ENCODE measurements at places on chromosomes 6 and 20.
A peak's percentile ranks its signal among the peaks of the same experiment; 100 is the strongest.

DNA sequence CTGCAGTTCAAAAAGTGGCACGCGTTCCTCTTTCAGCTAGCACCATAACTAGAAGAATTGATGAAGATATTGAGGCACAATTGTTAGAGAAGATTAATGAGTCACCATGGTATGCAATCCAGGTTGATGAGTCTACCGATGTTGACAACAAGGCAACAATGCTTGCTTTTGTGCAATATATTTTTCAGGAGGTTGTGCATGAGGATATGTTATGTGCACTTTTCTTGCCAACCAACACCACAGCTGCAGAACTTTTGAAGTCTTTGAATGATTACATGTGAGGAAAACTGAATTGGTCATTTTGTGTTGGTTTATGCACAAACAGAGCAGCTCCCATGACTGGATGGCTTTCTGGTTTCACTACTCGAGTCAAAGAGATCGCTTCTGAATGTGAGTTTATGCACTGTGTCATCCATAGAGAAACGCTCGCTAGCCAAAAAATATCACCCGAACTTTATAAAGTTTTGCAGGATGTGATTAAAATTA, 129.3 kb upstream of the SLC24A3 start:
- no peak for DNase-seq

DNA sequence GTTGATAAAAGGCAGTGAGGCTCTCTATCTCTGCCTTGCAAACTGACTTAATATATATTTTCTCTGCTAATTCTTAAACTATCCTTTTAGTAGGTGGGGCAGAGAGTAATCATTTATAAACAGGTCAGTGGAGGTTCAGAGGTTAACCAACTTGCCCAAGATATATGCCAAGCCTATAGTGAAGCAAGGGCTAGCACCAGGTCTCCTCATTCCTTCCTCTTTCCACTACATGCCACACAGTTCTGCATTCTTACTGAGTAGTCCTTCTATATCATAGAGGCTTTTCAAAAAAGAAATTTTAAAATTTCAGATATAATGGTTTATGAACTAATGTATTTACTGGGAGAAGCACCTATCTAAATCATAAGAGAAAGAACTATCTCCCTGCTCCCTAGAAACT, 8.5 kb downstream of the ARG1 start:
- DNase-seq: no peak

DNA sequence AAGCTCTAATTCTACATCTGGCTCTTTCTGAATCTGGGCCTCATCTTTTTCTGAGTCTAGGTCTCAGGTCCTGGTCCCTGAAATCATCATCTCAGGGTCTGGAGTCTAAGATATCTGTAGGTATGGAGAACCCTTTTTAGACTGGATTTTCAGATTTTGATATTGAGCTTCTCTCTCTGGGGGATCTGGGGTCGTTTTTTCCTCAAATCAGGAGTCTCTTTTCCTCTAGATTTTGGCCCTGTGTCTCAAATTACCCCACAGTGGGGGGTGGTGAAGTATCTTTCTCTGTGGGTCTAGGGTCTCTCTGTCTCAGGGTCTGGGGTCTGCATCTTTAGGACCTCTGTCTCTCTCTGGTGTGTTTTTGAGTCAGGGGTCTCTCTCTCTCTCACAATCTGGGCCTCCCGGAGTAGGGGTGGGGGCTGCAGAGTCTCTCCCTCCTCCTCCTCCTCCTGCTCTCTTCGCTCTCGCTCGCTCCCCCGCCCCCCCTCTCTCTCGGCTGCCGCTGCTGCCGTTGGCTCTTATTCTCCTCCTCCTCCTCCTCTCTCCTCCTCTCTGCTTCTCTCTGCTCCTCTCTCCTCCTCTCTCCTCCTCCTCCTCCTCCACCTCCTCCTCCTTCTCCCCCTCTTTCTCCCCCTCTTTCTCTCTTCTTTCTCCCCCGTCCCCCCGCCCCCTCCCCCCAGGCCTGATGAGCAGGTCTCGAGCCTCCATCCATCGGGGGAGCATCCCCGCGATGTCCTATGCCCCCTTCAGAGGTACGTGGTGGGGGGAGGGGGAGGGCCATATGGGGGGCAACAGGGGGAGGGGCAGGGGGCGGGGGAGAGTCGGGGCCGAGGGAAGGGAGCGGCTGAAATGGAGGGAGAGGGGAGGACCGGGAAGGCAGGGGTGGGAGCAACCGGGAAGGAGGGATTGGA, at the start of gene SYNGAP1:
TSS of gene SYNGAP1 (plus strand) at position 486 of the 911 bp plus-strand sequence. CDS start at position 686, 200 bp downstream.
- peak; percentile 61 for DNase-seq

DNA sequence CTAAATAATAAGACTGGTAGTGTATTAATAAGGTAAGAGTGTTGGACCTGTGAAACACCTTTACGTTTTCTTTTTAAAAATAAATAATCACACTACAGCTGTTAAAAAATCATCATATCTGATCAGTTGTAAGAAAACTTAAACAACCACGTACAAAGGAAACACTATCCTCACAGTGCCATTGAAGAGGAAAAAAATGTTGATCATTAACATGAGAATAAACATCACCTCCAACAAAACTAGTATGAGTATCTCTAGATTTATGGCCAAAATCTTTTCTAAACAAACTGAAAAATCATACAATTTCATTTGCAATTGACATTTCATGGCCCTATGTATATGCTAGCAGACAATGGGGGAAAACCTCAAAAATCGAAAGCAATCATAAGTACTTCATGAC, 590 bp downstream of the EYS start:
- DNase-seq: no peak

- peak; percentile 65 for DNase-seq
Measured at GRCh38 chr6:32785781-32786533, 22.6 kb upstream of the HLA-DQB2 start.

DNA sequence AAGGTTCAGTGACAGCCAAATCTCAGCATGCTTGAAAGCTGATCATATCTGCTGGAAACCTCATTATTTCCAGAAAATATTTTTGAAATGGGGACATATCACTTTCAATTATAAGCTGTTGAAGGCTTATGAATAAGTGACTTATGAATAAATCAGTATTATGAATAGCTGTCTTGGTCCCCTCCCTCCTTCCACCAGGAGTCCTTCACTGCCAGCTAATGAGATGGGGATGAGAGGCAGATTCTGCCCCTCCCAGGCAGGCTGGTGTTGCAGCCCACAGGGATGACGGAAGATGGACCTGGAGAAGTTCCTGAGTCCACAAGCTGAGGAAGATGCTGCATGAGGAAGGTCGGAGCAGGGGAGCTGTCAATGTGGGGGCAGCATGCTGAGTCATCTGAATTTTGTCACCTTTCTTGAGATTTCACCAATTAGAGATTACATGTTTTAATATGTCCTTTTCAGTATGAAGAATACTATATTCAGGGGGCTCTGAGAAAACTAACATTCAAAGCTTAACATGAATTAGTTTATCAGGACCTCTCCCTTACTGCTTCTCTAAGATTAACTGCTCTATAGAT, 112.2 kb downstream of the DTNBP1 start:
- DNase-seq: no peak

DNA sequence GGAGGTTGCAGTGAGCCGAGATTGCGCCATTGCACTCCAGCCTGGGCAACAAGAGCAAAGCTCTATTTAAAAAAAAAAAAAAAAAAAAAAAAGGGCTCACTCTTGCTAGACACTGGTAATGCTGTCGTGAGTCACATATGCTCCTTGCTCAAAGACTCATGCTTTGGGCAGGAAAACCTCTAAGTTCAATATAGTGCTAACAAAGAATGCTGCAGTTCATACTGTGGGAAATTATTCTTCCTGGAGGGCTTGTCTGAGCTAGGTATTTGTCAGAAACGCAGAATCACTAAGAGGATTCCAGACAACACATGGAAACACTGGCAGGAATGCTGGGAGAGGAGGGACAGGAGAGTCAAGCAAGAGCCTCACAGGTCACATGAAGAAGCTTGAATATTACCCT, 2.3 kb upstream of the LYRM2 start:
- DNase-seq: peak; percentile 17

- no peak for DNase-seq
Measured at GRCh38 chr20:62905536-62906117, 20.7 kb downstream of the DIDO1 start.

DNA sequence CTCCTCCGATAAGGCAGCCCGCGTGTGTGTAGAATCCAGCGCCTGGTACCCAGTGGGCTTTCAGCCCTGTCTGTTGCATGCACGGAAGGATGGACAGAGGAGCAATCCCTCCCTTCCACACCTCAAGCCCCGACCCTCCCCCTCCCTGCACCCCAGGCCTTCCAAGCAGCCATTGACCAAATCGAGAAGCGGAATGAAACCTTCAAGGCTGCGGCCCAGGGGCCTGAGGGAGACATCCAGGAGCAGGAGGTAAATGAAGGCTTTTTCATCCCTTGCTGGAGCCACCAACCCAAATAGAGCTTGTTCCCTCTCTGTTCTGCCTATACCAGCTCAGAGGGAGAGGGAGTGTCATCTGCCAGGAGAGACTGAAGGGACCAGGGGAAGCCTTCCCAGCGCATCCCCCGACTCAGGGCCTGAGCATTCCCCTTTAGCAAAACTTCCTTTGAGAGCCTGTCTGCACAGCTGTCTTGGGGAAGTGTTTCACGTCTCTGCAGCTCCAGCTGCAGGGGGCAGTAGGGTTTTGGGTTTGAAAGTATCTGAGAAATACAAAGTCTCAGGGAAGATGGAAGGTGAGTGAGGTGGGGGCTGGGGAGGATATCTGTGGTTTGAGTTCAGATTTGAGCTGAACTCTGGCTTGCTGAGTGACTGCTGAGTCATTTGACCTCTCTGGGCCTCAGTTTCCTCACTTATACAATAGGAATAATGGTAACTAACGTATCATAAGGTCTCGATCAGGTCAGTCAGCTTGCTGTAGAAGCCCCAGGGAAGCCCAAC, 16.1 kb downstream of the FGD2 start:
- peak; percentile 33 for DNase-seq

DNA sequence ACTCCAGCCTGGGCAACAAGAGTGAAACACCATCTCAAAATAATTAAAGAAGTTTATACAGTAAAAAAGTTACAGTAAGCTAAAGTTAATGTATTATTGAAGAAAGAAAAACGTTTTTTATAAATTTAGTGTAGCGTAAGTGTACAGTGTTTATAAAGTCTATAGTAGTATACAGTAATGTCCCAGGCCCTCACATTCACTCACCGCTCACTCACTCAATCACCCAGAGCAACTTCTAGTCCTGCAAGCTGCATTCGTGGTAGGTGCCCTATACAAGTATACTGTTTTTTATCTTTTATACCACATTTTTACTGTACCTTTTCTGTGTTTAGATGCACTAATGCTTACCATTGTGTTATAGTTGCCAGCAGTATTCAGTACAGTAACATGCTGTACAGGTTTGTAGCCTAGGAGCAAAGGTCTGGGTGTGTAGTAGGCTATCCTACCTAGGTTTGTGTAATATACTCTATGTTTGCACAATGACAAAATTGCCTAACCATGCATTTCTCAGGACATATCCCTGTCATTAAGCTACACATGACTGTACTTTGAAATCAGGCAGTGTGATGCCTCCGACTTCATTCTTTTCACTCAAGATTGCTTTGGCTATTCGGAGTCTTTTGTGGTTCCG, 16.7 kb downstream of the MGME1 start:
- no peak for DNase-seq

DNA sequence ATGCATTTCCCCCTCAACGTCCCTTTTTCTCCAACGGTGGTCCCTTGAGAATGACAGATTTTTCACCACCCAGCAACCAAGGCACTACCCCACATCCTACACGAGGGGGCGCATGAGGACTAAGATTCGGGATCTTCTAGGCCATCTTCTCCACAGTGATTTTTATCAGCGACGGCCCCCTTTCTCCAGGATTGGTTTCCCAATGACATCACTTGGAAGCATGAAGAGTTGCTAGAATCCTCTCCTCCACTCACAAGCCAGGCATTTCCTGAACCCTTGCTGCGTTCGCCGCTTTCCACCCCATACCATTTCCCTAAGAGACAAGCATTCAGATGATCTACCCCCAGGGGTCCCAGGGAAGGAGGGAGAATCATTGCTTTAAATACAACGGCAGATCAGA, 252.0 kb downstream of the HIVEP2 start:
- DNase-seq: peak; percentile 94

GRCh38 chr6:48883116-48883515, 579.9 kb downstream of the MMUT start:
- no peak for DNase-seq

GRCh38 chr20:19466206-19466928, 253.9 kb downstream of the SLC24A3 start:
- no peak for DNase-seq

GRCh38 chr6:82111114-82111513, 136.4 kb downstream of the IBTK start:
- DNase-seq: no peak

DNA sequence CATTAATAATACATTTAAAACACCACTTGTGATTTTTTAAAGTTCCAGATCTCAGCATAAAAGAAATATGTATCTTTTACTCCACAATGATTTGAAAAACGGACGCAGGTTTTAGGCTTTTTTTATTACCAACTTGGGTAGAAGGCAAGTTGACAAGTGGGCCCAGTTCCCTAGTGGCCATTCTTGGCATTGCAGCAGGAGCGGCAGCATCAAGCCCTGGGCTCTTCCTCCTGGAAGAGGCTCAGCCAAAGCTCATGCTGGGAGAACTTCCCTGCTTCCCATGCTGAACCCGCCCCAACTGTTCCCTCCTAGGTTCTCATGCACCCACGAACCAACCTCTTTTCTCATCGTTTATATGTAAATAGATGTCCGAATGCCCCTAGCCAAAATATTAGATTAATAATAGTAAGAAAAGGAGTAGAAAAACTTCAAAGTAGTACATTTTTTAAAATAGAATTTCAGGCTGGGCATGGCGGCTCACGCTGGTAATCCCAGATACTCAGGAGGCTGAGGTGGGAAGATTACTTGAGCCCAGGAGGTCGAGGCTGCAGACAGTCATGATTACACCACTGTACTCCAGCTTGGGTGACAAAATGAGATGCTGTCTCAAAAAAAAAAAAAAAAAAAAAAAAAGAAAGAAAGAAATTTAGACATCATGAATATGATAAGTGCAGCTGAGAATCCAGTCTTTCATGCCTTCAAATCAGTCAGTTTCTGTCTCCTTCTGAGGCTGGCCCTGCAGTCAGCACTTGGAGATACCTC, 18.2 kb upstream of the MYB start:
- DNase-seq: peak; percentile 53

DNA sequence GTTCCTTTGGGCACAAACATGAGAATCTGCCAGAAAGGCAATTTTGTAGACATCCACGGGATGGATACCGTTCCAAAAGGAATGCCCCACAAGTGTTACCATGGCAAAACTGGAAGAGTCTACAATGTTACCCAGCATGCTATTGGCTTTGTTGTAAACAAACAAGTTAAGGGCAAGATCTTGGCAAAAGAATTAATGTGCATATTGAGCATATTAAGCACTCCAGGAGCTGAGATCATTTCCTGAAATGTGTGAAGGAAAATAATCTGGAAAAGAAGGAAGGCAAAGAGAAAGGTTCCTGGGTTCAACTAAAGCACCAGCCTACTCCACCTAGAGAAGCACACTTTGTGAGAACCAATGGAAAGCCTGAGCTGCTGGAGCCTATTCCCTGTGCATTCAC, 103.9 kb upstream of the ARG1 start:
- DNase-seq: peak; percentile 10

GRCh38 chr6:70315079-70315751, 12.3 kb upstream of the COL9A1 start:
- no peak for DNase-seq

DNA sequence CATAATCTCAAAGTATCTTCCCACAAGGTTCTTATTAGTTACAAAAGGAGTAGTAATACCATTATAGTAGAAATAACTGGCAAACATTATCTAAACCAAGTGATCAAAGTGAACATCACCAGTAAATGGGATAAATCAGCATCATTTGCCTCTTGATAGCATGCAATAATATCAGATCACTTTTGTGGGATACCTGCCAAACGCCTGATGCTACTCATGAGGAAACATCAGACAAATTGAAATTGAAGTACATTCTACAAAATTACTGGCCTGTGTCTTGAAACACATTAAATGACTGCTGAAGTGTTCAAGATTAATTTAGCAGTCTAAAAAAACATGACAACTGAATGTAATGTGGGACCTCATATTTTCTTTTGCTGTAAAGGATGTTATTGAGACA, 208.1 kb downstream of the TINAG start:
- no peak for DNase-seq

All from foreskin fibroblast (primary cell).